ENCODE measurements at places on chromosomes 2 and 18. TPM values are rescaled to one million over a fixed set of nuclear protein-coding genes. Genes with fewer than 3 reads are reported as not detected.

The FAM110C gene
- total RNA-seq: 2.3 TPM

The SNTG2 gene
- total RNA-seq: 4.2 TPM

The GREB1 gene
- 15.0 TPM for total RNA-seq

The DAW1 gene
- total RNA-seq: 8.1 TPM

The SPHKAP gene
- total RNA-seq: 60.7 TPM

The UGT1A7 gene
- not detected for total RNA-seq

The CCDC150 gene
- total RNA-seq: 9.2 TPM

The CERKL gene
- total RNA-seq: 6.2 TPM

The OR6B2 gene
- total RNA-seq: not detected

The GKN1 gene
- not detected for total RNA-seq

The FBXO48 gene
- total RNA-seq: 1.4 TPM

The CACNB4 gene
- 67.8 TPM for total RNA-seq

The EPB41L3 gene
- 114 TPM for total RNA-seq

The TXNDC2 gene
- not detected for total RNA-seq

The NCK2 gene
- 50.5 TPM for total RNA-seq

The LIMS3 gene
- 2.1 TPM for total RNA-seq

The PDE1A gene
- 34.4 TPM for total RNA-seq

The MROH2A gene
- total RNA-seq: under 0.01 TPM

The CCT4 gene
- total RNA-seq: 152 TPM

The GPAT2 gene
- total RNA-seq: 2.3 TPM

The SERTAD2 gene
- total RNA-seq: 4.2 TPM

The SEPTIN2 gene
- total RNA-seq: 295 TPM

The STRADB gene
- total RNA-seq: 74.5 TPM

The GLI2 gene
- 1.2 TPM for total RNA-seq

The CSRNP3 gene
- 255 TPM for total RNA-seq

The ASB1 gene
- total RNA-seq: 22.6 TPM

The IL36A gene
- total RNA-seq: not detected

The ASPRV1 gene
- total RNA-seq: 3.0 TPM

The RNF152 gene
- total RNA-seq: 144 TPM

The ANKRD62 gene
- total RNA-seq: 0.23 TPM

The ZNF385B gene
- total RNA-seq: 4.6 TPM

The SMPD4 gene
- 14.1 TPM for total RNA-seq

The SERPINB13 gene
- total RNA-seq: under 0.01 TPM

The ZNF513 gene
- 14.1 TPM for total RNA-seq

The FANCL gene
- 59.7 TPM for total RNA-seq

The CCDC178 gene
- 2.3 TPM for total RNA-seq

The TM4SF20 gene
- not detected for total RNA-seq

The ADNP2 gene
- 24.7 TPM for total RNA-seq

The UBE2E3 gene
- total RNA-seq: 123 TPM

The MOGAT1 gene
- total RNA-seq: not detected

The SETBP1 gene
- total RNA-seq: 42.0 TPM

The TEKT4 gene
- 2.5 TPM for total RNA-seq

The HOXD12 gene
- total RNA-seq: not detected

The CCL20 gene
- total RNA-seq: not detected

The CRYBA2 gene
- not detected for total RNA-seq

The TRABD2A gene
- total RNA-seq: 2.5 TPM

The MAL gene
- not detected for total RNA-seq

The EN1 gene
- total RNA-seq: 1.4 TPM

The TTN gene
- 2.3 TPM for total RNA-seq

The FEV gene
- not detected for total RNA-seq

The ABCB11 gene
- 1.2 TPM for total RNA-seq

The RPL37A gene
- total RNA-seq: 3,287 TPM

The DCDC2C gene
- 0.69 TPM for total RNA-seq

The BMP10 gene
- not detected for total RNA-seq

The KLHL41 gene
- 3.9 TPM for total RNA-seq

Data from diencephalon (tissue), 1 donor.